HT1080 (cell line): ENCODE measurements at places on chromosomes 11 and 22. TPM values are rescaled to one million over a fixed set of nuclear protein-coding genes. Genes with fewer than 3 reads are reported as not detected.

Gene B3GAT1
- 0.23 and 0.45 TPM in 2 replicates for total RNA-seq

Gene TMPRSS6
- total RNA-seq, result 0.11 TPM in 1 of 2 replicates, not detected in the other

DNA sequence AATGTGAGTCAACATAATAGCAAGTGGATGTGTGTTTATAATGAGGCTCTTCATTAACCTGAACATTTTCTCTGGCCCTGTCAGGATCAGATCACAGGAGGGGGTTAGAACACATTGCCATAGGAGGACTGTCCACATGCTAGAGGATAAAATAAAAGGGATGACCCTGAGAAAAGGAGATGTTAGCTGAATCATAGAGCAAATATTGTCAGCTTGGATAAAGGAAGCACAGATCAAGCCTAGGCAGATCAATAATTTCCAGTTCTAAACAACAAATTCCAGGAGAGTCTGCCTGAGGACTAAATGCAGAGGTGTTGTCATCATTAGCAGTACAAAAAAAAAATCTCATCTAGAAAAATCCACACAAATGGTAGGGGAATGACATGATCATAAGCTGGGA lies 337.9 kb downstream of the LRRC4C start:
- DNase-seq, result no peak

- DNase-seq, result no peak
Observed at GRCh38 chr11:61513143-61513765, 4.7 kb downstream of the LRRC10B start.

DNA sequence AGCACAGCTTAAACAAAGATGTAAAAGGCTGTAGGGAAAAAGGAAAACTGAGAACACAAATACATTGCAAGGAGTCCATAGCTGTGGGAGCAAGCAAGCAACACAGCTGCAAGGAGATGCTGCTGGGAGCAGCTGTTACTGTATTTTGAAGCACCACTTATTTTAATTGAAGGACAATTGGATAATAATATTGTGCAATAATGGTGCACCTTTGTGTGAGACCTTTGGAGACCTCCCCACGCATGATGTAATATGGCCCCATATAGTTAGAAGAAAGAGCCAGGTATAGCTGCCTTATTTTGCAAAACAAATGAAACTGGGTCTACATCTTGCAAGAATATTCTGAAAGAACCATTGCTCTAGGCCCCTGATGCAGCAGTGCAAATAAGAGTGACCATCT lies 191.1 kb upstream of the KIRREL3 start:
- no peak for DNase-seq

DNA sequence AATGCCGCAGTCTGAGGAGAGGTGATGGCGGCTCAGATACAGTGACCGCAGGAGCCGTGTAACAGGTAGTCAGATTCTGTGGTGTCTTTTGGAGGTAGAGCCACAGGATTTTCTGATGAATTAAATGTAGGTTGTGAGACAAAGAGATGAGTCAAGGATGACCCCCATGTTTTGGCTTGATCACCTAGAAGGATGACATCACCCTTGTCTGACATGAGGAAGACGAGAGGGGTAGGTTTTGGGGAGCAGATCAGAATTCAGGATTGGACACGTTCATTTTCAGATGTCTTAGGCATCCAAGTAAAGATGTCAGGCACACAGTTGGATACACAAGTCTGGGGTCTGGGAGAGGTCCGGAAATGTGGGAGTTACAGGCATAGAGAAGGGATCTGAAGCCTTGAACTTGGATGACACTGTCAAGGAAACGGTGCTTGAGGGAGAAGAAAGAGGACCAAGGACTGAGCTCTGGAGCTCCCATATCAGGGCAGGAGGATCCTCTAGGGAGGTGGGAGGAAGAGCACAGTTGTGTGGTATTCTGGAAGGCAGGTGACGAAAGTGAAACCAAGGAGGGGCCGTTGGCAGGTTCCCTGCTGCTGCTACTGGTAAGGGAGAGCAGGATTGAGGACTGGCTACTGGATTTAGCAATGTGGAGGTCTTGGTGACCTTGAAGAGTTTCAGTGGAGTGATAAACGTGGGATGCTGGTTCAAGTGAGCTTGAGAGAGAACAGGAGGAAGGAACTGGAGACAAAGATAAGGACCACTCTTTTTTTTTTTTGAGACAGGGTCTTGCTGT lies 12.6 kb upstream of the GDPD5 start:
- DNase-seq, result no peak

Gene CCDC34
- total RNA-seq, result 10.5 and 11.4 TPM in 2 replicates

DNA sequence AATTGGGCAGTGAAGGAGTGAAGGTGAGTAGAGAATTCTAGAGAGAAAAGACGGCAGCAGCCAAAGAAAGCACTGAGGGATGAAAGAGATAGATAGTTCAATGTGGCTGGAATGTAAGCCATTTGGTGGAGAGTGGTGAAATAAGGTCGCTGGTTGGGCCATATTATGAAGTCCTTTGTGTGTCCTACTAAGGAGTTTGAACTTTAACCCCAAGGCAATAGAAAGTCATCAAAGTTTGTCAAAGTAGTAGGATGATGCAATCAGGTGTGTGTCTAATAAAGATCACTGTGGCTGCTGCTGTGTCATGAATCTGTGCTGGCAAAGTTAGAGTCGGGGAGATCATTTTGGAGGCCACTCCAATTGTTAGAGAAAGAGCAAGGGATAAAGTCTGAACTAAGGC lies 18.7 kb downstream of the RNF121 start:
- DNase-seq, result no peak
